ENCODE measurements at places on chromosomes 3 and 15.

- no peak for DNase-seq
These were observed 39.0 kb downstream of the CFAP100 start for GRCh38 chr3:126433496-126434263.

DNA sequence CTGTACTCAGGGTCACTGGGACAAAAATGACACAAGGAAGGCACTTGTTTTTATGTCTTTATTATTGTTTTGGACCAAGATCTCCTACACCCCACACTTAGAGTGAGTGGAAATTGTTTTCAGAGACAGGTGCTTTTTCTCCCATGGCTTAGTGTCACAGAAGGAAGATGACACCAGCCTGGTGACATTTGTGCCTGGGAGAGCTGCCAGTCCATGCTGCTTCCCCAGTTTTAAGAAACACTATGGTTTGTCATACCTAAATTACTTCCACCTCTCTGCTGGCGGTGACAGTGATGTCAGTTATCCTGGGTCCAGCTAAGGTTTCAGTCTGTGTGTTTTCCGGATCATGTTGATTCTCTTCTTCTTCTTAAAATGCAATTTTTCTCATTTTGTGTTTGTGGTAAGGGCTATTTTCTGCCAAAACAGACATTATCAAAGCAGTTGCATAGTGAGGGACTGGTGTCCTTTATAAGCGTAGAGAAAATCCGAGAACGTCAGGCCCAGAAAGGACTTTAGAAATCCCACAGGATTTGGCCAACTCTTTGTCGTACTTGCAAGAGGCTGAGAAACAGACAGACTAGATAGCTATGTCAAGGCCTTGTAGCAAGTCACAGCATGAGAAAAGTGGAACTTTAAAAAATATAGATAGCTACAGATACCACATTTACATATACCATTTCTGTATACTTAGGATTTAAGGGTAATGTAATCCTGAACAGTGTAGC lies 149.5 kb downstream of the TP63 start:
- DNase-seq = no peak

GRCh38 chr3:67937498-67938118 lies 283.2 kb upstream of the SUCLG2 start:
- no peak for DNase-seq

GRCh38 chr3:66139415-66139814 lies 81.4 kb upstream of the SLC25A26 start:
- DNase-seq = no peak

DNA sequence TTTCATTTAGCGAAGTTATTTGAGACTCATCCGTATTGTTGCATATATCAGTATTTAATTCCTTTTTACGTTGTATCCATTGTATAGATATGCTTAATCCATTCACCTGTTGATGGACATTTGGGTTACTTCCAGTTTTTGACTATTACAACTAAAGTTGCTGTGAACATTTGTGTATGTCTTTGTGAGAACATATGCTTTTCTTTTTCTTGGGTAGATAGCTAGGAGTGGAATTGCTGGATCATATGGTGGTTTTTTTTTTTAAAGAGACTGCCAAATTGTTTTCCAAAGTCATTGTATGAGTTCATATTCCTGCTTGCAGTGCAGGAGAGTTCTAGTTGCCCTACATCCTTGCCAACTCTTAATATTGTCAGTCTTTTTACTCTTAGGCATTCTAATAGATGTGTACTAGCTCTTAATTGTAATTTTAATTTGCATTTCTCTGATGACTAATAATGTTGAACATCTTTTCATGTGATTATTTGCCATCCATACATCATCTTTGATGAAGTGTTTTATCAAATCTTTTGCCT lies 37.3 kb downstream of the NR2C2 start:
- no peak for DNase-seq

DNA sequence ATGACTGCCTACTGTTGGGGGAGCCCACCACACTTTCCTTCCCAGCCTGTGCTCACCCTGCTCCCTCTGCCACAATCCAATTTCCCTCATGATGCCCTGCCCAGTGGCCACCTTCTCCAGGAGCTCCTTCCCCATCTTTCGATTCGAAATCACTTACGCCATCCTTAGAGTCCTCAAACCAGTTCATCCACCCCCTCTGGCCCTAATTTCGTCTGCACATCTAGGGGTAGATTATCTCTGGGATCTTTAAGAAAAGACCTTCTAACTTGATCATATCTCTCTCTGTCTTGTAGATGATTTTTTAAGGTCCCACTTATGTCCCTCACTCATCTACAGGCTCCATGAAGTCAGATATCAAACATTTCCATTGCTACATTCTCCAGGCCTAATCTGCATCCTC lies 17.1 kb downstream of the CYP19A1 start:
- no peak for DNase-seq

- DNase-seq = no peak
These were observed 22.0 kb downstream of the ARL13B start for GRCh38 chr3:94001827-94002495.

All from HuH-7.5 (cell line).